Neural progenitor cell (in vitro differentiated cells): ENCODE measurements at places on chromosomes 4 and X. TPM values are rescaled to one million over a fixed set of nuclear protein-coding genes. Genes with fewer than 3 reads are reported as not detected.

Gene DMRTC1B
- total RNA-seq: 0.34 TPM in 1 of 2 replicates, not detected in the other

DNA sequence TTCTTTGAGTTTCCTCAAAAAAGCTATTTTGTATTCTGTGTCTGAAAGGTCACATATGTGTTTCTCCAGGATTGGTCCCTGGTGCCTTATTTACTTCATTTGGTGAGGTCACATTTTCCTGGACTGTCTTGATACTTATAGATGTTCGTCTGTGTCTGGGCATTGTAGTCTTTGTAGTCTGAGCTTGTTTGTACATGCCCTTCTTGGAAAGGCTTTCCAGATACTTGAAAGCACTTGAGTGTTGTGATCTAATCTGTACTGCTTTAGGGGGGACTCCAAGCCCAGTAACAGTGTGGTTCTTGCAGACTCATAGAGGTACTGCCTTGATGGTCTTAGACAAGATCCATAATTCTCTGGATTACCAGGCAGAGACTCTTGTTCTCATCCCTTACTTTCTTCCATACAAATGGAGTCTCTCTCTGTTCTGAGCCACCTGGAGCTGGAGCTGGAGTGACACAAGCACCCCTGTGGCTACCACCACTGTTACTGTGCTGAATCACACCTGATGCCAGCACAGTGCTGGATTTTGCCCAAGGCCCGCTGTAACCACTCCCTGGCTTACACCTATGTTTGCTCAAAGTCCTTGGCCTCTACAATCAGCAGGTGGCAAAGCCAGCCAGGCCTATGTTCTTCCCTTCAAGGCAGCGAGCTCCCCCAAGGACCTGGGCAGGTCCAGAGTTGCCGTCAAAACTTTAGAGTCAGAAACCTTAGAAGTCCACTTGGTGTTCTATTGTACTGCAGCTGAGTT lies 72.3 kb upstream of the EFHC2 start:
- no peak for DNase-seq

DNA sequence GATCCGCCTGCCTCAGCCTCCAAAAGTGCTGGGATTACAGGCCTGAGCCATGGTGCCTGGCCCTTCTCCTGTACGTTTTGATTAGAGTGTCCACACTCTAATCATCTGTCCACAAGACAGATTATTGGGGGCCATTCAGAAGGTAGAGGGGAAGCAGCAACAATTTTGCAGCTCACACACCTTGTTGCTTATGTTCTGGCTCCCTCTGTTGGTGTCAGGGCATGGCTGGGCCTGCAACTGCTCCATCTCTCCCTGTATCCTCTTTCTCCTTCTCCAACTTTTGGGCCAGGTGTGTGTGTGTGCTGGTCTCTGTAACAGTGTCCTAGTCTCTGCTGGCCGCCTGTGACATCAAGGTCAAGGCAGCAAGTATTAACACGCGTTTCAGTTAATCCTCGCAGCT lies 125.5 kb upstream of the MBNL3 start:
- DNase-seq: peak; percentile 23

- DNase-seq: no peak
Measured at GRCh38 chrX:38881727-38882126, 80.5 kb downstream of the MID1IP1 start.

GRCh38 chrX:2690856-2691542 lies at the start of gene CD99:
Gene CD99, plus strand, starts transcription at chrX:2691295. Its CDS starts 66 bp downstream, at chrX:2691361.
- DNase-seq: peak; percentile 86
